Mesenchymal stem cell (in vitro differentiated cells and primary cell): ENCODE measurements at places on chromosomes 4 and X.
A peak's percentile ranks its signal among the peaks of the same experiment; 100 is the strongest.

DNA sequence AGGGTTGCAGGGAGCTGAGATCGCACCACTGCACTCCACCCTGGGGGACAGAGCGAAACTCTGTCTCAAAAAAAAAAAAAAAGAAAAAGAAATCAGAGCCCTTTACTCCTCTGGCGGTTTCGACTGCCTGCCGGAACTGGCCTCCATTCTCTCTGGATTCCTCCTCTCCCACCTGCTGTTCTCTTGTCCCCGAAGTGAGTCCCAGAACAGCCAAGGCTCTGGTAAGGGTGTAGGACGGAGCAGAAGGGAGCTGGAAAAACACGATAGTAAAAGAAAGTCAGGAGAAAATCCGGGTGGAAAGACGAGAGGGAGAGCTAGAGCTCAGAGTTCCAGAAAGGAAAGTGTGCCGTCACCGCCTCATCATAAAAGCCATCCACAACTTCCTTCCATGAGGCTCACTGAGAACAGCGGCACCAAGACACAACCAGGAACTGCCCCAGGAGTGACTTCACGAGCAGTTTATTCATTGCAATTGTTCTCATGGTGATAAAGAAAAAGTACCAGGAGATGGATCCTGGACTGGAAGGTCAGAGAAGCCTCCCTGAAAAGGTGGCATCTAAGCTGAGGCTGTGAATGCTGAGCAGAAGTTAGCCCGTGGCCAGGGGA lies 12.3 kb downstream of the TLR3 start:
- DNase-seq, result no peak

- peak; percentile 57 for DNase-seq
These were observed at the start of gene PAK3 for GRCh38 chrX:111095974-111096895. TSS of gene PAK3 (plus strand) at chrX:111096191. CDS start at chrX:111123104, 26,913 bp downstream.

DNA sequence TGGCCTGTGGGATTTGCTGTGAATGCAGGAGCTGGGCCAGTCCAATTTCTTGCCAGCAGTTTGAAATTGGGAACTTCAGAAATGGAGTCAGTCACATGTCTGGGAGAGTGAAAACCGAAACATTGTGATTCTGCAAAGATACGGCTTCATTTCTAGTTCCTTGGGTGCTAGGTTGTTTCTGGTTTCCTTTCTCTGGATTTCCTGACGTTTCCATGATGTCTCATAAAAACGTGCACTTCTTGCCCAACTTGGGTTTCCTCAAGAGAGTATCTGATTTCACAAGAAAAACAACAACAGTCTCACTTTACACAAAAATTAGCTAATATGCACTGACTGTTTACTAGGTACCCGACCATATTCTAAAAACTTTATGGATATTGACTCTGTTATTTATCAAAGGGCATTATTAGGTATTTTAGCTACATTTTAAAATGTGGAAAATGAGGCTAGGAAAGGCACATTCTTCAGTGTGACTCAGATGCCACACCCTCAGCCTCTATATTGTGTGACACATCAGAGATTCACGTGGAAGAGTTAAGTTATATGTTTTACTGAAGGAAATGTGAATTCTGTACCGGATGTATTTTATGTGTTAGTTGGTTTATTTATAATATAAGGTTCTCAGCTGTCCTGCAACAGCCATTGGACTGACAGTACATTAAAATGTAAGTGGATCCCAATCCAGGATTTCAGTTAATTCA lies 225.0 kb upstream of the PUDP start:
- peak; percentile 45 for DNase-seq

- no peak for DNase-seq
These were observed 36.4 kb downstream of the SLIT2 start for GRCh38 chr4:20288047-20288650.

DNA sequence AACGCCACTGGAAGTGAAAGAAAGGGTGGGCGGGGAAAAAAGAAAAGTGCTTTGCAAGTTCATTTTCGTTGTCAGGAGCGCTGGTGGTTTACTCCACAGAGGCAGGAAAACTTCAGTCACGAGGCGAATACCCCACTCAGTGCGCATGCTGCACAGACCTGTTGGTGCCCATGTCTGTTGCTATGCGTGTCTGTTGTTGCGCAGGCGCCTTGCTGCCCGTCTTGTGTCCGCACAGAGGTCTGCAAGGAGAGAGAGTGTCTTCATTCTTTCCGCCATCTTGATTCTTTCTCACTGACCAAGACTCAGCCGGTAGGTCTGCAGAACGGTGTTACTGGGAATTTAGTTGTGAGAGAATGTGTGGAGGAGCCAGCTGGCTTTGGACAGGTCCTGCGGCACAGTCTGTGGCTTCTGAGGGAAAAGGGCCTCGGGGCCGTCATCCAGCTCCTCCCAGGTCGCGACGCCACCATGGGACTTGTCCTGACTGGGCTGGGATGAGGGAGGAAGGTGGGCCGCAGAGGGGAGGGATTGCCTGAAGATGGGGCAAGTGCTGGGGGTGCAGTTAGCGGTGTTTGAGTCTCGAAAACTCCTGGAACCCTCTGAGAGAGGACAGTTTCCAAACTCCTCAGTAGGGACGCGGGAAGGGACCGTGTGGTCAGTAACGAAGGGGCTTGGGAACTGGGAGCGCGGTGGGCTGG lies at the start of gene PAGE2:
TSS of gene PAGE2 (plus strand) at position 224 of the 695 bp plus-strand sequence. CDS start 1,003 bp downstream, outside the sequence.
- DNase-seq, result no peak

- peak; percentile 99 for DNase-seq
These were observed 48.5 kb downstream of the PRPS1 start for GRCh38 chrX:107676559-107677378.

DNA sequence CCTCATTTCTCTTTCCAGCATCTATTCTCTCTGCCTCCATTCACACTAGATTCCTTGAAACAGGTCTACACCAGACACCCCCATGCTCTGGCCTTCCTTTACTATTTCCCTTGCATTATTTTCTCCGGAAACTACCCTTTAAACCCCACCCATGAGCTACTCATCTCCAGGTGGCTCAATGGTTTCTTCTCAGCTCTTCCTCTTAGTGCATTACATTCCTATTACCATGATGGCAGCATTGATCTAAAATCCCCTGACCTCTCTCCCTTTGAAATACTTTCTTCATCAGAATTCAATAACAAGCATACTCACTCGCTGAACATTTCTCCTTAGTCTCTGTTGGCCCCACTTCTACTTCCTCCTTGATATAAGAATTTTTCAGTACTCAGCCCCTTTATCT lies 94.6 kb downstream of the SYNPO2 start:
- no peak for DNase-seq

- DNase-seq, result no peak
These were observed 1.5 kb upstream of the TACR3 start for GRCh38 chr4:103721251-103721650.

DNA sequence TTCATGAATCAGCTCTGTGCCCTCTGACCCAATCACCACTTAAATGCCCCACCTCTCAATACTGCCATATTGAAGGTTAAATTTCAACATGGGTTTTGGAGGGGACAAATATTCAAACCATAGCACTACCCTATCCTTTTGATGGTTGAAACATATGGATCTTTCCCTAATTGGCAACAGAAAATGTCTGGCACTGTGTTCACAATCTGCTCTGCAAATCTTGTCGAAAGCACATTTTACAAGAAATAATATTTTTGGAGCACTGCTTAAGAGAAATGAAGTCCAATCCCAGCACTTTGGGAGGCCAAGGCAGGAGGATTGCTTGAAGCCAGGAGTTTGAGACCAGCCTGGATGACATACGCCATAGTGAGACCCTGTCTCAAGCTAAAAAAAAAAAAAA lies 130.6 kb upstream of the FAM9C start:
- DNase-seq, result no peak

DNA sequence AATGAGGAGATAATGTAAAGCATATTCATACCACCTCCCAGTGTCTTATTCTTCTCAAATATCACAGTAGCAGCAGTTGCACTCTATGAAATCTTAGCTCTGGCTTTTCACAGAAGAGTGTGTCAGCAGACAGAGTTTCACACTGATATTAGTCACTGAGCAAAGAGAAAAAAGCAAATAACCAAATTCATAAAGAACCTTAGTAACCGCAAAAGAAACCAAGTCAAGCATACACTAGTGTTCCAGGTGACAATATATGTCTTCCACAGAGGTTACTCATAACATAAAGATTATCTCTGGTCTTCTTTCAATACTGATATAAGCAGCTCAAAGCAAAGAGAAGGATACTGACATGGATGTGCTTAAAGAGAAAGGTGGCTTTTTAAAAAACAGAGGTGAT lies 181.7 kb upstream of the EDNRA start:
- no peak for DNase-seq

- DNase-seq, result no peak
These were observed 179.3 kb upstream of the MBNL3 start for GRCh38 chrX:132668178-132668577.

GRCh38 chr4:85807247-85807950 lies 332.4 kb downstream of the ARHGAP24 start:
- no peak for DNase-seq

DNA sequence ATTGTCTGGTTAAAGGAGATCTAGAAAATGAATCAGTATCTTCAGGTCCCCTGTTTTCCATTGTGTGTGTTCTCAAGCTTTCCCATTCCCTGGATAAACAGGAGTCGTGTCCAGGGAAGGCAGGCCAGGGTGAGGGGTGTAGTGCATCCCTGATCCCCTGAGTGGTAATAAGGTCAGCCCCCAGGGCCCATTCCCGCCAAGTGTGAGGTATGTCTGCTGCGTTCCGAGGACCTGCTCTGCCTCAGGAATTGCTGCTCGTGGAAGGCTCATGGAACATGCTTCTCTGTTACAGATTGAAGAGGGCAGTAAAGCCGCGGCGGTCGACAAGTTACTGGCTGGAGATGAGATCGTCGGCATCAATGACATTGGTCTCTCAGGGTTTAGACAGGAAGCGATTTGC lies 87.1 kb downstream of the SHROOM2 start:
- no peak for DNase-seq

DNA sequence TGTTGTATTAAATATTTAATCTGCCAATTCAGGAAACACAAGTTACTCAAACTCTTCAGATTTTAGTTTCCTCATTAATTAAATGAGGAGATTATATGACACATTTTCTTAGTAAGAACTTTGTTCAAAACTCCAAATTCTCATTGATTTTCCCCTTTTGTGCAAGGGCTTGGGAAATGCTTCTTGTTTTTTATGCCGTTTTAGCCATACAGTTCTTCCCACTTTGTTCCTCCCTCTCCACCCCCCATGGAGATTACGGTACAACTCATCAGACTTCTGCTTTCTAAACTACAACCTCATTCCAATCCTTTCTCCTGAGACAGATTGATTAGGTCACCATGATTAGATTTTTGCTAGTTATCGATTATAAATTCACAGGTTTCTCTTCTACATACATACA lies 10.9 kb upstream of the BBS7 start:
- no peak for DNase-seq

DNA sequence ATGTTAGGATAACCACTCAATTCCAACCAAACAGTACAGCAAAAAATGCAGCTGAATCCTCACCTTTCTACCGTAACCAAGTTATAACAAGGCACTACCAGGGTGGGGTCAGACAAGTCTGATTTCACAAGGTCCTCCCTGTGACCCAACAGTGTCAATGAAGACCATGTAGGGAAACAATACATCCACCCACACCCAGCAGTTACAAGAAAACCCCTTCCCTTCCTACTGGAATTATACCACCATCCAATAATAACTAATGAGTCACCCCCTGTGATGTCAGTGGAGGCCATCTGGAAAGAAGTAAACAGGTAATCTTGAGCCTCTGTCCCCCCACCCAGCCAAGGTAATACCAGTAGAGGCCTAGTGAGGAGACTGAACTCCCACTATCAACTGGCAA lies 117.6 kb downstream of the FGF16 start:
- DNase-seq, result peak; percentile 10

GRCh38 chrX:38891641-38892413 lies 90.6 kb downstream of the MID1IP1 start:
- DNase-seq, result peak; percentile 10

GRCh38 chrX:15483891-15484290 lies 9.2 kb downstream of the PIR start:
- DNase-seq, result no peak

DNA sequence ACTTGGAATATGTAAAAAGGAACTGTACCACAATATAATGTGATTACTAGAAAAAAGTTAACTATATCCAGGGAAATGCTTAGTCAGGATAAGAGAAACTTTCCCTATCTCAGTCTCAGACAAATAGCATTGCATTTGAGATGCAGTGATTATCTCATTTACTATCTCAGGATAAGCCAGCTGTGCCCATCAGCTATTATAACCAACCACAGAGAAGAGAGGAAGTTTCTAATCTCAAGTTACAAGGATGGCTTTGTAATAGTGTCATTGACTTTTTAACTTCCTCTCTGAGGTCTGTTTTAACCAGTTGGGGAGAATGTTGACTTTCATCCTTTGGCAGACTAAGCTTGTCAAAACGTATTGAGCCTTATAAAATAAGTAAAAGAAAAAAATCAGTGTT lies 56.5 kb downstream of the SNX25 start:
- peak; percentile 74 for DNase-seq
